ENCODE measurements at places on chromosomes 4 and X.

GRCh38 chr4:40992472-40993295 lies 221.7 kb downstream of the APBB2 start:
- DNase-seq, result no peak

- DNase-seq, result no peak
These were observed 67.9 kb downstream of the TAB3 start for GRCh38 chrX:30821116-30821515.

DNA sequence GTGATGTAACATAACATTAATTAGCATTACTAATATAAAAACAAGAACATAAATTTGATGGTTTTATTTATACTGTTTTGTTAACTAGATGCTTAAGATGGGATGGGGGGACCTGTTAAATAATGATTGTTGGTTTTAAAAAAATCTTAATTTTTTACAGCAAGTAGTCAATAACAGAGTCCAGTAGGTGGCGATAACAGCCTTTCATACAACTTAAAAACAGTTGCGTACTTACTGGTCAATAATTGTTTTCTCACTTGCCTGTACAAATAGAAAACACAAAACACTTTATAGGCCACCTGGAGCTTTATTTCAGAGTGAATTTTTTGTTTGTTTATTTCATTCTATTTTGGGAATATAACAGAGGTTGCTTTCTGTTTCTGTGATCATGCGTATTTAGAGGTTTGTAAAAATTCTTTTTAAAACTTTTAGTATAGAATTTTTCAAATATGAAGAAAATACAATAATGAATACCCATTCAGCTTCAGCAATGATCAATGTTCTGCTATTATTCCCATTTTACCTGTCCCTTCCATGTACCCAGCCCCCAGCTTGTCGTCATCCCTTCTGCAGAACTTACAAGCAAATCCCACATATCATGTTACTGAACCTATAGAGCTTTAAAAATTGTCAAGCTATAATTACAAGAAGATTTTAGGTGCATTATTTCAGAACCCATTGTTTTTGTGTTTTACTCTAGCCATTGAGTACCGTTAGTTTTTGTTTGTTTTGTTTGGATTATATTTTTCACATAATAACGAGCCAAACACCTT lies 97.1 kb downstream of the MRPL1 start:
- peak; percentile 53 for DNase-seq

- no peak for DNase-seq
These were observed 97.9 kb downstream of the ADRA2C start for GRCh38 chr4:3863841-3864741.

- no peak for DNase-seq
These were observed 199.4 kb upstream of the DDX53 start for GRCh38 chrX:22800360-22800759.

DNA sequence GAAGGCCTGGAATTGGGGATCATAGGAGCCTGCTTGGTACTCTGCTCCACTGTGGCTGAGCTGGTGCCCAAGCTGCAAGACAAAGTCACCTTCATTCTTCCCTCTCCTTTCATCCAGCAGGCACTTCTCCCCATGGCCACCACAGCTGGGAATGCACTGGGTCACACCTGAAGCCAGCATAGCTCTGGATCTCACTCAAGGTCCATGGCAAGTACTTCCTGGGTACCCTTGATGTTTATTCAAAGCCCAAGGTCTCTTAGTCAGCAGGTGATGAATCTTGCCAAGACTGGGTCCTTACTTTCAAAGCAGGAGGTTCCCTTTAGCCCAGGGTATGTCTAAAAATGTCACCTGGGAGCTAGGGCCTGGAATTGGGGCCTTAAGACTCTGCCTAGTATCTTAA lies 4.9 kb upstream of the SLC4A4 start:
- no peak for DNase-seq

- no peak for DNase-seq
These were observed 40.2 kb upstream of the NHSL2 start for GRCh38 chrX:71870208-71871098.

DNA sequence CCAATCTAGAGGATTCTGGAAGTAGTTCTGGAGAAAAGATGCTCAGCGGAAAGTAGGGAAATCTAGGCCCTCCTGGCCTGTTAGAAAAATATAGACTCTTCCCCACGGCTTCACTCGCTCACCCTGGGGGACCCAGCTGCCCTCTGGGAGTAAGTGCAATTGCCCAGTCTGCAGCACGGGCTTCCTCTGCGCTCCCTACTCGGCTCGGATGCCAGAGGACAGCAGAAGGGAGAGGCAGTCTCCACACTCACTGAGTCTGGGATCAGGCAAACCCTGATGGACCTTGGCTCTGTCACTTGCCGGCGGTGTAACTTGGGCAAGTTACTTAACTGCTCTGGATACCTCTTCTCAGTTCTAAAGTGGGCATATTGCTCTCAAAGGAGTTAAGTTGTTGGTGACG lies 2.1 kb downstream of the SHISA3 start:
- no peak for DNase-seq

DNA sequence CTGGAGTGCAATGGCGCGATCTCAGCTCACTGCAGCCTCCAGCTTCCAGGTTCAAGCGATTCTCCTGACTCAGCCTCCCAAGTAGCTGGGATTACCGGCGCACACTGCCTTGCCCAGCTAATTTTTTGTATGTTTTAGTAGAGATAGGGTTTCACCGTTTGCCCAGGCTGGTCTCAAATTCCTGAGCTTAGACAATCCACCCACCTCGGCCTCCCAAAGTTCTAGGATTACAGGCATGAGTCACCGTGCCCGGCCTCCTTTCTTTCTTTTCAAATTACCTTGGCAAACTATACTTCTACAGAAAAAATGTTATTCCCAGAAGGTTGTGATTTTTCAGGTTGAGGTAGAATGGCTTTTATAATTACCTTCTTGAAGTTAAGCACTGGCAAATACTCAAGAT lies 321.9 kb upstream of the PRPS2 start:
- no peak for DNase-seq

DNA sequence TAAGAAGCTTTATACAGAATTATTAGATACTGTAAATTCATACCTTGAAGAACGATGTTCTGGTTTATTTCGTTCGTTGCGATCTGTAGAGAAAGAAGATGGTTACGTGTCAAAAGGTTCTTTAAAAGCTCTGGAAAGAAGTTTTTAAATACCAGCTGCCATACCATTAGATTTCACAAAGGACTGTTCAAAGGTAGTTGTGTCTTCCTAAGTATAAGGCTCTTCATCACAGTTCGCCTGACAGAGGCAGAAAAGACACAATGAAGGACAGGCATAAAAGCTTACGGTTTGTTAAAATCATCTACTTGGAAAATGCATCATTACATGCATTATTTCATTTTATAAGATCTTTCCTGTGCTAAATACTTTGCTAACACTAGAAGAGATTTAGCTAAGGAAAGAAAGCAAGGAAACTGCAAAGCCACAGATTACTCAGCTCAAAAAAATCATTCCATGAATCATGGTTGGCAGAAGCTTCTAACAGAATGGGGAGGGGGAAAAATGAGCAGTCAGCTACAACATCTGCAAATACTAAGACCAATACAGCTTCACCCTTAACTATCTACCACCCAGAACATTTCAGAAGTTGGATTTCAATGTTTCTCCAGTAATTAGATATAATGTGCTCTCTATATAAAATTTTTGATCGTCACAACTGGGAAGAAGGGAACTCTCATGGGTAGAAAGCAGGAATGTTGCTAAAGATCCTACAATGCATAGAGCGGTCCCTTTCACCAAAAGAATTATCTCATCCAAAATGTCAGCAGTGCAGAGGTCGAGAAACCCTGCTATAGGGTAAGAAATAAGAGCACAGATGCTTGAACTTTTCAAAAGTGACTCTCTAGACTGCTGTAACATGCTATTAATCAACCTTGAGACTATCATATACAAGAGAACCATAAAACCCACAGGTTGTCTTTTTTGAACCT lies 50.7 kb upstream of the PRSS48 start:
- DNase-seq, result no peak

GRCh38 chrX:19705196-19705769 lies 182.1 kb downstream of the SH3KBP1 start:
- DNase-seq, result no peak

- no peak for DNase-seq
These were observed 148.4 kb upstream of the PLAC1 start for GRCh38 chrX:134806707-134807038.

DNA sequence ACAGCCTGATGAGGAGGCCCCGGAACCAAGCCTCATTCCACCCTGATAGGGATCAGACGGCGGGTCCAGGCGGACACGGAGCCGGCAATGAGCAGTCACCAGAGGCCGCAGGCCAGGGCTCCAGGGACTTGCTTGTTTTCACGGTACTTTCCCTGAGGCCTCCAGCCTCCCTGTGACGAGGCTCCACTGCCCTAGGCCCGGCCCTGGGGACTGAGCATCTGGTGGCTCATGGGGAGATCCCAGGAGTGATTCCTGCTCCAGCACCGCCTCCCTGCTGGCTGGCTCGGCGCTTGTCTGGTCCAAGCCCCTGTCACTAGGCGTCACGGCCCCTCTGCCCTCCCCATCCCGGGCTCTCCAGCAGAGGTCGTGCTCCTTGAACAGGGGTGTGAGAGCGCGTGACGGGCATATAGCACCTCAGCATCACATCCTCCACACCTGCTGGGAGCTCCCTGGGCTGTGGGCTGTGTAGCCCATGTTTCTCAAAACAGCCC lies 14.1 kb downstream of the HTRA3 start:
- DNase-seq, result no peak

DNA sequence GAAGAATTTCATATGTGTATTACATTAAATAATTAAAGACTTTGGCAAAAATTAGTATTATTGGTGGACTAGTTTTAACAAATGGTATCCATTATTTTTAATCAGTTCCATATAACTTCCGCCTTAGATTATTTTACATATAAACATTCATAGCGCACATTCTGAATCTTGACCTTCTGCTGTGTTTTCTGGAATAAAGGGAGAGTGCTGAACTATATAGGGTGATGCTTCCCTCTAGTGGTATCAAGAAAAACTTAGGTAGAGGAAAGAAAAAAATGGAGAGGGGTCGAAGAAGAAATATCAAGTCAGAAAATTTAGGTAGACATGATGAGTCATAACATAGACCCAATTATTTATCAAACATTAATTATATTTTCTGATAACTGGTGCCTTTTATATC lies 155.6 kb upstream of the PACRGL start:
- no peak for DNase-seq

GRCh38 chrX:3743801-3744439 lies 30.5 kb upstream of the PRKX start:
- no peak for DNase-seq

- DNase-seq, result no peak
These were observed 61.3 kb downstream of the MTHFD2L start for GRCh38 chr4:74219240-74219639.

GRCh38 chr4:8841678-8842268 lies 29.9 kb downstream of the HMX1 start:
- no peak for DNase-seq

DNA sequence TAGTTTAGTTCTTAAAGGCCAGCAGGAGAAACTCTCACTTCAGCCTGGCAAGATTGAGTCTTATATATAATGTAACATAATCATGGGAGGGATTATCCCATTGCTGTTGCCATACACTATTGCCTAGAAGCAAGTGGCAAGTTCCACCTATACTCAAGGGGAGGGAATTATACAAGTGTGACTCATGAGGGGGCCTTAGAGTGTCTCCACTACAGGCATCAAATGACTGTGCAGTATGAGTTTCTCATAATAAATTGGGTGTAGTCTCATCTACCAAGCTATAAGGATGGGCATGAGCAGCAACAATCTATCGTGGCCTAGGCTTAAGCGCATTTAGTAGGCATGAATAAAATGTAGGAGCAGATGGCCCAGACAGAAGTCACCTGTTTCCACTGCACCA lies 89.1 kb upstream of the C1GALT1C1 start:
- DNase-seq, result no peak

DNA sequence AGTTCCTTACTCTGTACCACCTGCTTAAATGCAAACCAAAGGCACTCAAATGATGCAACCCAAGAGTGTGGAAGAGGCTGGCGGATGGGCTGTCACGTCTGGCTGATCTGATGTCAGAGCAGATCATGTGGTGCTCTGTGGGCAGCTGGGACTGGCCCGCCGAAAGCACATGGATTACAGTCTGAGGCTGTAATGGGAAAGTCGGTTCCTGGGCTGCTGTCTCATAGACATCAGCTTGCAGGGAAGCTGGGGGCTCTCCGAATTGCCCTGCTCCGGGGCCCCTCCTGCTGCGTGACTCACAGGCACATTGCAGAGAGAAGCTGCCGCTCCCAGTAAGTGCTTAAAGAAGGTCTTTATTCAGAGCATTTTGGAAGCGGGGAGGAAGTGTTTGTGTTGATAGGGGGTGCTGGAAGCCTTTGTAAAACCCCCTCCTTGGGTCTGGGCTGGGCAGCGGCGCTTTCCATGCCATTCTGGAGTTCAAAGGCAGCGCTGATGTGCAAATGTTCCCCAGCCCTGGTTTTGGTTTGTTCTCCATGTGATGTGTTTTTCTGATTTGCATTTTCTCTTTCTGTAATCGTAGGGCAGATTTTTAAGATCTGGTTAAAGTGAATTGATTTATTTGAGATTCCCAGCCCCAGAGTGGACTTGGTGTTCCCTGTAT lies 181.1 kb downstream of the LARP7 start:
- DNase-seq, result peak; percentile 52

DNA sequence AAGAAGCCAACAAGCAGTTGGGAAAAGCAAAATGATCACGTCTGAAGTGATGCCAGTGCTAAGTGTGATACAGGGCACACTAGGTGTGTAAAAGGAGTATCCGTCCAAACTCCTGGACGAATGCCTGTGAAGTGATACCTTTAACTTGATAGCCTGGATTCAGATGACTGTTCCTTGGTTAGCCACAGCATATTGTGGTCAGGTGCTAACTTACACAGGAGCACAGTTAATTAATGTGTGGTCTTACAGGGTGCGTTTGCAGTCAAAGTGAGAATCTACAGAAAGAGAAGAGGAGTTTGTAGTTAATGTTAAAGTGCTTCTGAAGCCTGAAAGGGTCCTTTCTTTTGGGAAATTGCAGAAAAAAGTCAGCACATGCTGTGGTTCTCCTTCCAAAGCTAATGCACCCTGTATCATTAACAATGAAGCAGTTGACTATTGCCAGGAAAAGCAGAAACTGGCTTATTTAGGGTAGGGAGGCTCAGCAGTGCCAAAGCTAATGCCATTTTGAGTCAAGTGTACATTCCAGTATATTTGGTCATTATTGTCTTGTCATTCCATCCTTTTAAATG lies 61.1 kb downstream of the DCLK2 start:
- DNase-seq, result no peak

GRCh38 chr4:27463816-27464215 lies 603.2 kb downstream of the STIM2 start:
- no peak for DNase-seq

- no peak for DNase-seq
These were observed 950.1 kb downstream of the FAT4 start for GRCh38 chr4:126264839-126265238.

DNA sequence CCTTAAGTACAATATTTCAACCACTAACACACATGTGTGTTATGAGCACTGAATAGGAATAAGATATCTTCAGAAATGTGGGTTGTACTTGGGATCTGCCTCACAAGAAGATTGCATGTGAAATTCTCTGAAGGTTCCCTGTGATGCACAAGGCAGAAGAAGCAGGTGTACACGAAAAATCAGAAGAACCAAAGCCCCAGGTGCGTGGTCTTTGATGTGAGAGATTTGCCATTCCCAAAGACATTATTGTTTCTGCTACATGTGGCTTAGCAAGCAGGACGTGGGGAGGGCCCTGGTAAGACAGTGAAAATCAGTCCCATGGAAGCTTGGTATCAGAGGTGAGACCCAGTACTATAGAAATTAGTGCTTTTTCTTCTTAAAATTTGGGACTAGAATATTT lies 13.0 kb upstream of the SPRY1 start:
- DNase-seq, result no peak

GRCh38 chrX:109925656-109926055 lies 77.3 kb upstream of the TMEM164 start:
- no peak for DNase-seq

Measured in NCI-H1436 (cell line).